ENCODE measurements at places on chromosomes 11 and 22. TPM values are rescaled to one million over a fixed set of nuclear protein-coding genes. Genes with fewer than 3 reads are reported as not detected.

Gene DBX1
- not detected for total RNA-seq

Gene CYTH4
- 0.14 TPM for total RNA-seq

Gene TSGA10IP
- not detected for total RNA-seq

Gene H19
- 4.6 TPM for total RNA-seq

Gene TRIM51
- not detected for total RNA-seq

Gene KCNJ4
- total RNA-seq = not detected

Gene GRK2
- 24.6 TPM for total RNA-seq
